Suprapubic skin (tissue), 4 donors: ENCODE measurements at places on chromosomes 16 and 17.

DNA sequence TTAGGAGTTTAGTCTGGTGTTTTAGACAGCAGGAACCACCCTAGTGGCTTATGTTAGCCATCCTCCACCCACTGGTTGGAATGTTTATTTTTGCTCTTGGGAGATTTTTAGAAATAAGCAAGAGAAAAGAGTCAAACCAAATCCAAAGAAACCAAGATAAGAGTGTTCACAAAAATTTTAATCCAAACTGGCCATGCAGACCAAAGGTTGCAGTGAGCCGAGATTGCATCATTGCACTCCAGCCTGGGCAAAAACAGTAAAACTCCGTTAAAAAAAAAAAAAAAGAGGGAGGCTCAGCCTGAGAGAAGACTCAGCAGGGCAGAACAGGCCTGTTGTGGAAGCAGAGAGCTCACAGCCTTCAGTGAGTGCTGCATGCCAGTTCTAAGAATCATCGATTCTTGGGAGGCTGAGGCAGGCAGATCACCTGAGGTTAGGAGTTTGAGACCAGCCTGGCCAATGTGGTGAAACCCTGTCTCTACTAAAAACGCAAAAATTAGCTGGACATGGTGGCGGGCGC, 12.2 kb upstream of the C16orf54 start:
- no peak for DNase-seq

DNA sequence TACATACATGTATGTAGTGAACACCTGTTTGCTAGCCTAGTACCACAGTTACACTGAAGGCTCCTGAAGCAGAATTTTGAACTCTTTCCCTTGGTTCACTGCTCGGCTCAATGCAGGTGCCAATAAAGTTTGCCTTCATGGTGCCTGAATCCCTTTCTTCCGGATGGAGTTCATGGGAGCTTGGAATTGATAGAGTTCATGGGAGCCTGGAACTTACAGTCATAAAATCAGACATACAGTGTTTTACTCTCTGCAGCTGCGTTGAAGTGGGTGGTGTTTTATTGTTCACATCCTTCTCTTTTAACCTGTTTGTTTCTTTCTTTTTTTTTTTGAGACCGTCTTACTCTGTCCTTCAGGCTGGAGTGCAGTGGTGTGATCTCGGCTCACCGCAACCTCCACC, 29.2 kb upstream of the ABR start:
- no peak for DNase-seq

DNA sequence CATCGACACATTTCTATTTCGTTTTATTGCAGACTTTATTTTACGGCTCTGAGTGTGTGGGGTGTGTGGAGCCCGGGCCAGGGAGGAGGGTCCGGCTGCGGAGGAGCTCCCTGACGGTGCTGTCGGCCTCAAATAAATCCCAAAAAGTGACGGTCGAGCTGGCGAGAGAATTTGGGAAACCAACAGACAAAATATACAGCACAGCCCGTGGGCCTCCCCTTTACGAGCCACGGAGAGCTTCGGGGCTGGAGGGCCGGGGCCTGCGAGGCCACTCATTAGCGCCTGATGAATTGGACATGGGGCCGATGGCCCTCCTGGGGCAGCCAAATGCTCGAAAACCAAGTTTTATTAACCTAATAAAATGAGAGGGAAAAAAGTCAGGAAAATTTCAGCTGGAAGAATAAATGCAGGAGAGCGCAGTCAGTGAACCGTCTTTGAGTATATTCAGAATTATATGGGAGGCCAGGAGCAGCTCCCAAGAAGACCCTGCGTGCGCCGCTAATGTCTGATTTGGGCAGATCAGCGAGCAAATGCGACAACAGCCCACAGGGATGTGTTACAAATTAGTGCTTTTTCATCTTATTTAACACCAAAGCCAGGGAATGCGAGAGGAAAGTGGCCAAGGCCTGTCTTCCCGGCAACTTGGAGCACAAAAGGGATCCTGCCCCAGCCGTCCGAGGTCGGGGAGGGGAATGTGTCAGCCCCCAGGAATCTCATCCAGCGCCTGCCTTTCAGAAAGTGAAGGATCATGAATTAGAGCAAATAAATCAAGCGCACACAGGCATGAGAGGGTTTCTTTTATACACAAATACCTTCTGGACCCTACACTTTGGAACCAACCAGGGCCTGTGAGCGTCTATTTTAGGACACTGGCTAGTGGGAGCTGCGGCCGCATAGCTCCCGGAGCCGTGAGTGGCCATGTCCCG, 249.1 kb downstream of the C16orf95 start:
- DNase-seq = no peak

GRCh38 chr16:77919761-77920415, 102.5 kb upstream of the CLEC3A start:
- DNase-seq = no peak

GRCh38 chr17:66715745-66716156, 119.2 kb upstream of the CACNG5 start:
- no peak for DNase-seq

- DNase-seq = no peak
Measured at GRCh38 chr17:70100983-70101382, 26.0 kb downstream of the KCNJ16 start.

- no peak for DNase-seq
Measured at GRCh38 chr17:39118674-39119419, 32.6 kb downstream of the PLXDC1 start.

DNA sequence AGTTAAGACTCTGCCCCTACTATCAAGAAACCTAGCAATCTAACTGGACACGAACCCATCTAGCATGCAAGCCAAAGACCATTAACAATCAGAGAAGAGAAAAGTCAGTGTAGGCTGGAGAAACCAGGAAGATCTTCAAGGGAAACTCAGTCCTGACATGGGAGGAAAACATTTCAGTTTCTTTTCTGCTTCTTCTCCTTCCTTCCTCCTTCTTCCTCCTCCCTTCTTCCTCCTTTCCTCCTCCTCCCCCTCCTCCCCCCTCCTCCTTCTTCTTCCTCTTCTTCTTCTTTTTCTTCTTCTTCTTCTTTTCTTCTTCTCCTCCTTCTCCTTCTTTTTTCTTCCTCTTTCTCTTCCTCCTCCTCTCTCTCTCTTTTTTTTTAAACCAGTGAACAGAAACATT, 29.6 kb upstream of the SHISA9 start:
- no peak for DNase-seq

DNA sequence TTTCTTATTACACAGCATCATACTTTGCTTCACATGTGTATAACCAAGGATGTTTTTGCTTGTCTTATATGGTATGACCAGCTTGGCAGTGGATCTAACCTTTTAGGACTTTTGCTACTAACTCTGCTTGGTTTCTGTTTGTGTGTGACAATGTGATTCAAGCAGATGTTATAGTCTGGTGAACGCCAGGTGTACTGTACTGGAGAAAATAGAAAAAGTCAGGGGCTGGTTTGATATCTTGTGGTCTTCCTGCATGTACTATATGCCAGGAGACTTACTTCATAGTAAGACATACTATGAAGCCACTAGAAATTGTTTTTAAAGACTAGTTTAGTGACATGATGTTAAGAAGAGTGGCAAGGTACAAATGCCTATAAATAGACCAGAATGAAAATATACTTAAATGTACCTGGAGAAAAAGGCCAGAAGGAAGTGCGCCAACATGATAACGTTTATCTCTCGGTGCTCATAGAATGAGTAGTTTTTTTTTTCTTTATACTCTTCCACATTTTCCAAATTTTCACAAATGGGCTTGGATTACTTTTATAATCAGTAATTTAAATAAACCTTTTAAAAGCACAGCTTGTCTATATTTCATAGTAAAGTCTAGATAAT, 112.3 kb downstream of the PRKCA start:
- no peak for DNase-seq

DNA sequence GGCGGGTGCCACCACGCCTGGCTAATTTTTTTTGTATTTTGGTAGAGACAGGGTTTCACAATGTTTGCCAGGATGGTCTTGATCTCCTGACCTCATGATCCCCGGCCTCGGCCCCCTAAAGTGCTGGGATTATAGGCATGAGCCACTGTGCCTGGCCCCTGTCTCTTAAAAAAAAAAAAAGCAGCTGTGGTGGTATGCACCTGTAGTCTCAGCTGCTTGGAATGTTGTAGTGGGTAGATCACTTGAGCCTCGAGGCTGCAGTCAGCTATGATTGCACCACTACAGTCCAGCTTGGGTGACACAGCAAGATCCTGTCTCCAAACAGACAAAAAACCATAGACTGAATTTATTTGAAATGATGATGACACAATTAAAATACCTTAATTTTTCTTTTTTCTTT, 24.3 kb downstream of the CDK12 start:
- DNase-seq = no peak

DNA sequence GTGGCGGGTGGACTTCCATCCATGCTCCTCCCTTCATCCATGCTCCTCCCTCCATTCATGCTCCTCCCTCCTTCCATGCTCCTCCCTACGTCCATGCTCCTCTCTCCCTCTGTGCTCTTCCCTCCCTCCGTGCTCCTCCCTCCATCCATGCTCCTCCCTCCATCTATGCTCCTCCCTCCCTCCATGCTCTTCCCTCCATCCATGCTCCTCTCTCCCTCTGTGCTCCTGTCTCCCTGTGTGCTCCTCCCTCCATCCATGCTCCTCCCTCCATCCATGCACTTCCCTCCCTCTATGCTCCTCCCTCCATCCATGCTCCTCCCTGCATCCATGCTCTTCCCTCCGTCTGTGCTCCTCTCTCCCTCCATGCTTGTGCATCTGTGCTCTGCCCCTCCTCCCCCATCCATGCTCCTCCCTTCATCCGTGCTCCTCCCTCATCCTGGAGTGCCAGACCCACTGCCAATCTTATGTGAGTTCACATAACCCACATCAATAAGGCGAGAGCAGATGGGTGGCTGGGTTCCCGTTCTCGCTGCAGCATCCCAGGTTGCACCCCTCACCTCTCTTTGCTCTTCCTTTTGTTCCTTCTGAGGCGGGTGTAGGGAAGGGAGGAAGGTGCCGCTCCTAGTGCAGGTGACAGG, 22.8 kb downstream of the KSR1 start:
- no peak for DNase-seq

DNA sequence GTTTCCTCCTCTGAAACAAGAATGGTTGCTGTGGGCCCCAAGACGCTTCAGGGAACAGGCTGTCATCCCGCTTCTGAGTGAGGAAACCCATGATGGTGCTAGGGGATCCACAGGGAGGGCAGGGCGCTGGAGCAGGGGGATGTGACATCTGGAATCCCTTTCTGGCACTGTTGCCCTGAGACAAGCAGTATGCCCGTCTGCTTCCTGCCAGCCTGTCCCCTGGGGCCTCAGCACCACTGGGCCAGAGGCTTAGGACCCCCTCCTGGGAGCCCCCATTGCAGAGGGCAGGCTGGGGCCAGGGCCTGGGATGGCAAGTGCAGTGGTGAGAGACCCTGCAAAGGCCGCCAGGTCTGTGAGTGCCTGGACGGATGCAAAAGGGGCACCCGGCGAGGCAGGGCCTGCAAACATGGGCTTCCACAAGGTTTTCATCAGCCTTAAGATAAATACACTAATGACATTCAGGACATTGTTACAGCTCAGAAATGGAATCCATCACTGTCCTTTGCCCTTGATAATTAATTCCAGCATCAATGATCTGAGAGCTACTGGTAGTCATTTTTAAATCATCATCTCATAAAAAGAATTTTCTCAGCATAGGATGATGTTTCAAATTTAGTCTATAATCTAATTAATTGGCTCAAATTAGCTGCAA, 51.6 kb downstream of the PRMT7 start:
- no peak for DNase-seq

DNA sequence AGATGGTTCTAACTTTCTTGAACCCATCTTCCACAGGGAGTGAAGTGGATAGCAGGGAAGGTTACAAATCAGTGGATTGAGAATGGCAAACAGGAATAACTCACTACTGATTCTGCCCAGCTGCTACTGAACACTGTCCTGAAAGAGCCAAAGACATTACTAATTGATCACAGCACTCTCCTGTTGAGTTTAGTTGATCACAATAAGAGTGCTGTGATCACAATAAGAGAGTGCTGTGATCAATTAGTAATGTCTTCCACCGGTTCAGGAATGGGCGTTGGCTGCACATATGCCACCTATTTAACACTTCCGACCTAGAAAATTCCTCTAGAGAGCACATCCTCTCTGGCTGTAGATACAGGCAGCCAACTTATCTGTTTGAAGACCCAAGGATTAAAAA, 11.4 kb downstream of the CFAP97D1 start:
- no peak for DNase-seq

- no peak for DNase-seq
Measured at GRCh38 chr16:31874366-31875111, 932 bp downstream of the ZNF267 start.

DNA sequence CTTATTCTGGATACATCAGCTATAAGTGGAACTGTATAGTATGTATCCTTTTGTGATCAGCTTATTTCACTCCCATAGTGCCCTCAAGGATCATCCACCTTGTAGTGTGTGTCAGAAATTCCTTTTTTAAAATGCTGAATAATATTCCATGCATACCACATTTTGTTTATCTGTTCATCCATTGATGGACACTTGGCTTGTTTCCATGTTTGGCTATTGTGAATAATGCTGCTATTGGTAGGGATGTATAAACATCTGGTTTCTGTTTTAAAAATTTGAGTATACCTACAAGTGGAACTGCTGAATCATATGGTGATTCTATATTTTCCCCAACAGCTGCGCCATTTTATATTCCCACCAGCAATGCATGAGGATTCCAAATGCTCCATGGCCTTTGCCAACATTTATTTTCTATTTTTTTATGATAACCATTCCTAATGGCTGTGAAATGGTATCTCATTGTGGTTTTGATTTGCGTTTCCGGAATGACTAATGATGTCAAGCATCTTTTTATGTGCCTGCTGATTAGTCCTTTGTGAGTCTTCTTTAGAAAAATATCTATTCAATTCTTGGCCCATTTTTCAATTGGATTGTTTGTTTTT, 11.6 kb downstream of the RCVRN start:
- DNase-seq = no peak

DNA sequence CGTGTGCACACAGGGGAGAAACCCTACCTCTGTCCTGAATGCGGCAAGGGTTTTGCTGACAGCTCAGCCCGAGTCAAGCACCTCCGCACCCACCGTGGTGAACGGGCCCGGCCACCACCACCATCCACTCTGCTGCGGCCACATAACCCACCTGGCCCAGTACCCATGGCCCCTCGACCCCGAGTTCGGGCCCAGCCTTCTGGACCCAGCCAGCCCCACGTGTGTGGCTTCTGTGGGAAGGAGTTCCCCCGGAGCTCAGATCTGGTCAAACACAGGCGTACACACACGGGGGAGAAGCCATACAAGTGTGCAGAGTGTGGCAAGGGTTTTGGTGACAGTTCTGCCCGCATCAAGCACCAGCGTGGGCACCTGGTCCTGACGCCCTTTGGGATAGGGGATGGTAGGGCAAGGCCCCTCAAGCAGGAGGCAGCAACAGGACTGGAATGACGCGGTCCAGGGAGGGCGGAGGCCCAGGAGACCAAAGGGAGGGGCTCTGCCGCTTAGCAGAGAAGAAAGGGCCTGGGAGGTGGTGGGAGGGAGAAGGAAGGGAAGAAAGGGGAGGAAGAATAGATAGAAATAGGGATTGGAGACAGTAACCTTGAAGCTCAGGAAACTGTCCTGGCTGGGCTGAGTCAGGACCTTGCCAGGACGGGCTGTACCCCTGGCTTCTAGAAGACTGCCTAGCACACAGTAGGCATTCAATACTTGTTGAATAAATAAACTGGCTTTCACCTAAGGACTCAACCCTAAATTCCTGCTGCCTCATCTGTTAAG, 3.6 kb downstream of the ZNF48 start:
- DNase-seq = no peak
